ENCODE measurements at places on chromosomes 1 and 21. TPM values are rescaled to one million over a fixed set of nuclear protein-coding genes. Genes with fewer than 3 reads are reported as not detected.

GRCh38 chr1:43288058-43288784 is 2.8 kb upstream of the C1orf210 start:
- H3K4me3 ChIP-seq = no peak overlapping the region
- H3K4me1 ChIP-seq = no peaks in the 10 kb centered on the region
- no peaks in the 10 kb centered on the region for H3K27me3 ChIP-seq
- DNase-seq = no peak

Gene PCP4
- total RNA-seq = not detected

GRCh38 chr1:12443151-12443550 is 174.9 kb downstream of the DHRS3 start:
- H3K4me1 ChIP-seq = peaks cover 34% of the 10 kb centered on the region
- no peaks in the 10 kb centered on the region for H3K36me3 ChIP-seq
- no peak overlapping the region for H3K27ac ChIP-seq
- DNase-seq = no peak
- no peak overlapping the region for H3K4me3 ChIP-seq

Gene AJAP1
- 0.09 TPM for total RNA-seq

DNA sequence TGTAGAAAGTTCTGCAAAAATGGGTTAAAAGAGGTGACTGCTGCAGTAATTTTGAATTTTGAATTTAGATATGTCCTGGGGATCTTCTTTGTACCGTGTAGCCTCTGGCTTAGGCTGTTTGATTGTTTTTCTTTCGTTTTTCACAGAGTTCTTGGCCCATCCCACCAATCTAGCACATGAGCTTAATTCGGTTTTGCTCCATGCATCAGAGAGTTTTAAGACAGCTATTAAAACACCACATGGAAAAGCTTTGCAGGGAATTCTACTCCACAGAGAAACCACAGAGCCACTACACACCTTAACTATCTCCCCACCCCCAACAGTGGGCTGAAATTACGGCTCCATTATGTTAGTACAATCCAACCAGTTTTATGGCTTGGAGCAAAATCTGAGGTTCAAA is 25.5 kb downstream of the SPAG17 start:
- H3K27ac ChIP-seq = no peak overlapping the region
- H3K27me3 ChIP-seq = no peaks in the 10 kb centered on the region
- no peak overlapping the region for H3K4me3 ChIP-seq

DNA sequence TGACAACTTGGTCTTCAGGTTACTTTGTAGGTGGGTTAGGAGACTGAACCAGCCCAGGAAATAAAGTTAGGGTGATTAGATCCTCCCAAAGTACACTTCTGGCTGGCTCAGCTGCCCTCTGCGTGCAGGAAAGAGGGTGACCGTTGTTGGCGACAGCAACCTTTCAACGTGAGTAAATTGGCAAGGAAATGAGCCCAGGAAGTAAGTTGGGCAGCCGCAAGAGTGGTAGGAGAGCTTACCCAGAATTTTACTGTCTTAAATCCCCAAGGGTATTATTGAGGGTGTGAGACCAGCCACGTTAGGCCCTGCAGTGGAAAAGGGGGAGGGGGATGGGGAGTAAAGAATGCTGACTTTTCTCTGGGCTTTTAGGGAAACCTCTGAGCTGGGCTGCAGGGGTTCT is 1.6 kb downstream of the TENT5C start:
- peaks cover 58% of the 10 kb centered on the region for H3K4me1 ChIP-seq
- H3K4me3 ChIP-seq = peak overlapping the region; percentile 93
- H3K27me3 ChIP-seq = no peaks in the 10 kb centered on the region
- peak overlapping the region; percentile 92 for H3K27ac ChIP-seq

GRCh38 chr1:208520438-208521099 is 276.4 kb upstream of the PLXNA2 start:
- no peaks in the 10 kb centered on the region for H3K4me1 ChIP-seq
- H3K27me3 ChIP-seq = no peaks in the 10 kb centered on the region
- no peak overlapping the region for H3K27ac ChIP-seq
- H3K4me3 ChIP-seq = no peak overlapping the region
- no peak for DNase-seq

DNA sequence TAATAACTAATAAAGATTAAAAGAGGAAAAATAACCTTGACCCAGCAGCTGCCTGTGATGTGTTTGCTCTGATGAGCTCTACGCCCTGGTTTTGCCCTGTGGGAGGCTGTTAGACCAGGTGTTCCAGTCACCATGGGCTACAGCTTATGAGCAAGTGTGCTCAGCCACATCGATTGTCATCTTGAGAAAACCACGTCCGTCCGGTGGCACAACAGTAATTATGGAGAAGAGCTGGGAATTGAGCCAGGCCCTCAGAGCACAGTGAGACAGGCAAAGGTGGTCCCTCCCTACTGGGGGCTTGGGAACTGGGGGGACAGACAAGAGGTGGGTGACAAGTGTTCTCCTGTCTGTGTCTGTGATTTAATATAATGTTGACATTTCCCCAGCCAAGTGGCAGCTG is 420.5 kb downstream of the MATN1 start:
- H3K27ac ChIP-seq = no peak overlapping the region
- no peaks in the 10 kb centered on the region for H3K27me3 ChIP-seq
- H3K4me1 ChIP-seq = no peaks in the 10 kb centered on the region
- no peaks in the 10 kb centered on the region for H3K36me3 ChIP-seq
- H3K4me3 ChIP-seq = no peak overlapping the region

DNA sequence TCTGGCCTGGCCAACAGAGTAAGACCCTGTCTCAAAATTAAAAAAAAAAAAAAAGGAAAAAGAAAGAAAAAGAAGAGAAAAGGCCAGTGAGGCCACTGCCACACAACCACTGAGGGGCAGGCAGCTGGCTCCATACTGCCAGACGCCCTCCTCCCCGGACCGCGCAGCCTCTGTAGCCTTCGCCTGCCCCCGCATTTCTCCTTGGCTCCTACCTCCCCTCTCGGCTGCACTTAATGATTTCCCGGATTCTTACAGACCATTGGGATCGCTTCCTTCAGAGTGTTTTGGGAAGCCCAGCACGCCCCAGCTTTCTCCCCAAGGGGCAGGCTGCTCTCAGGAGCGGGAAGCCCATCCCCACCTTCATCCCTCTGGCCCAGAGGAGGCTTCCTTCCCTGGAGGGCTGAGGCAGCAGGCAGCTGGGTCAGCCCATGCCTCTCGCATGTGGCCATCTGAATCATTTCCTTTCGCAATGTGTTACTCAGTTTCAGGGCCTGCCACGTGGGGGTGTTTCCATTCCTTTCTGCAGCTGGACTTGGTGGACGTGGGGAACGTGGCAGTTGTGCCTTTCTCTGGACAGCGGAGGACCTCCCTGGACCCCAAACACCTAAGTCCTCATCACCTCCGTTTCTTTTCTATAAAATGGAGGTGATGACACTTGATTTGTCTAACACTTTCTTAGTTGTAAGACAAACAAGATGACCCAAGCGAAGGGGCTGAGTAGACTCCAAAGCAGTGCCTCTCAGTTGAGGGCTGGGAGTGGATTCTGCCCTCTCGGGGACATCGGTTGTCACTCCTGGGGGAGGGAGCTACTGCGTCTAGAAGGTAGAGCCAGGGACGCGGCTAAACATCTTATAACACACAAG is 2.3 kb downstream of the SLC2A5 start:
- no peaks in the 10 kb centered on the region for H3K4me1 ChIP-seq
- H3K4me3 ChIP-seq = no peak overlapping the region
- H3K27ac ChIP-seq = no peak overlapping the region
- no peaks in the 10 kb centered on the region for H3K27me3 ChIP-seq

- no peak overlapping the region for H3K4me3 ChIP-seq
- no peak for DNase-seq
- H3K27ac ChIP-seq = no peak overlapping the region
- no peaks in the 10 kb centered on the region for H3K27me3 ChIP-seq
These were observed 9.7 kb upstream of the PTGS2 start for GRCh38 chr1:186689907-186690306.

Measured in CD4-positive, alpha-beta memory T cell (primary cell).